ENCODE measurements at places on chromosomes 11 and 22.

- DNase-seq: no peak
Observed at GRCh38 chr11:11531131-11531908, 90.5 kb downstream of the GALNT18 start.

GRCh38 chr11:114928260-114928870, 250.0 kb downstream of the NXPE2 start:
- DNase-seq: no peak

GRCh38 chr11:47182380-47182779, 3.9 kb downstream of the PACSIN3 start:
- DNase-seq: no peak

- no peak for DNase-seq
Observed at GRCh38 chr11:95531116-95531515, 258.5 kb downstream of the FAM76B start.

- no peak for DNase-seq
Observed at GRCh38 chr11:74001822-74002286, 7.0 kb downstream of the UCP3 start.

DNA sequence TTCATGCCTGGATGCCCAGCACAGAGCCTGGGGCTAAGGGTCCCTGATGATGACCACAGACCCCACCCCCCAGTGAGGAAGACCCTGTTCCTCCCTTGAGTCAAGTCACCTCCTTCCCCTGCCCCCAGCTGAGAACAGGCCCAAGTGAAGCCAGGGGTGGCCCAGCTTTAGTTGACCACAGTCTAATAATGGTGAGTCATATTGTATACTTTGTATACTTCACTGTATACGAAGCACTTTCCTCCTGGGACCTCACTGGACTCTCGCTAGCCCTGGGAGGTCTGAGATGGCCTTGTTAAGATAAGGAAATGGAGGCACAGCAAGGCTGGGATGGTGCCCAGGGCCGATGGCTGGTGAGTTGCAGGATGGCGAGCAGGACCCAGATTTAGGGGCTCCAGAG, 3.7 kb upstream of the FLRT1 start:
- DNase-seq: no peak

GRCh38 chr11:126083829-126084607, 21.4 kb upstream of the CDON start:
- no peak for DNase-seq

GRCh38 chr22:49331223-49331815, 496.4 kb downstream of the BRD1 start:
- no peak for DNase-seq

GRCh38 chr11:6283453-6284023, 23.9 kb downstream of the CCKBR start:
- no peak for DNase-seq

GRCh38 chr11:110392056-110392455, 37.7 kb upstream of the FDX1 start:
- DNase-seq: no peak

DNA sequence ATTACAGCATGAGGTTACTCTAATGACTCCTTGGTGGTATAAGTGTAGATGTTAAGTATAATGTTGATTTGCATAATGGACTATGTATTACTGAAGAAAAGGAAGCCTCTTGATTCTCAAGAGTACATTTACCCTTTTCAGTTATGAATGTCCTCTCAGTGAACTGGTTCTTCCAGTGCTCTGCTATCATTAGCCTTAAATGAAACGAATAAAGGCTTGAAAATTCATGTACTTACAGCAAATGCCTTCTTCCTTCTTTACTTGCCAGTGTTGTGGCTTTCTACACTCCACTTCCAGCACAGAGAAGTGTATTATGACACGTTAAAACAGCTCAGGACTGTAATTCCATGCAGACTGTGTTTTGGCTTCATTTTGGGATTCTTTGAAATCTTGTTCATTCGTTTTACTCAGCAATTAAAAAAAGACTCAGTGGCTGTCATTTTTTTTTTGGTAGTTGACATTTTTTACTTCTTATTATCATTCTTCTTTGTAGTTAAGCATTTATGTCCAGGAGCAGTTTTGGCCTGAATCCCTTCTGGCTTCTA, 96.9 kb downstream of the MTMR3 start:
- DNase-seq: no peak

DNA sequence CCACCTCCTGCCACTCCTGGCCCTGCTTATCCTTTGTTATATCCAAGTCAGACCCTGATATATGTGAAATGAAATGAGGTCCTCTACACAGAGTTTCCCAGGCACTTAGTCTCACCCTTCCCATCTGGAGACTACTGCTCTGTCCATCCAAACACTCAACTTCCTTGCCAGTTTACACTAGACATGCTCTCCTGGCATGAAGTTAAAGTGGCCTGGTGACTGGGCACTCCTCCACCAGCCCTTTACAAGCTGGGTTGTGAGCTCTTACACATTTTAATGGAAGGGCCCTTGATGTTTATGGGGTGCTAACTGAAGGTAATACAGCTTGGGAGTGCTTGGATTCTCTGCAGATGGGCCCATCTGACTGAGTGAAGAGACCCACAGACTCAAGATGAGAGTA, 216.1 kb upstream of the NARS2 start:
- DNase-seq: no peak

GRCh38 chr22:44711241-44711560, 9.2 kb downstream of the PRR5 start:
- no peak for DNase-seq

- no peak for DNase-seq
Observed at GRCh38 chr11:86869966-86870570, 69.7 kb downstream of the PRSS23 start.

DNA sequence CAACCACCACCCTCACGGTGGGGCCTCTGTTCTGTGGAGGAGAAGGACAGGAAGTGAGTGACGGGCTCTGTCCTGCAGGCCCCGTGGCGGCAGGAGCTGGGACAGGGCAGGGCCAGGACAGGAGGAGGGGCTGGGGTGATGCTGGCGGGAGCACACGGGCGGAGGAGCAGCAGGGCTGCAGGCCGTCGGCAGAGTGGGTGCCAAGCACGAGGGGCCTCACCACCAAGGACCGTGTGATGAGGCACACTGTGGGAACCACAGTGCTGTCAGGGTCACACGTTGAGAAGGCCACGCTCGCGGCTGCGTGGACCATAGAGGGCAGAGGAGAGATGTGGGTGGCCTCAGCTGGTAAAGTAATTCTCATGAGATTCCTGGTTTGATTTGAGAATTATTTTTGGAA, 8.5 kb downstream of the SCO2 start:
- DNase-seq: no peak

GRCh38 chr22:37427711-37428635, 694 bp upstream of the ELFN2 start:
- no peak for DNase-seq

DNA sequence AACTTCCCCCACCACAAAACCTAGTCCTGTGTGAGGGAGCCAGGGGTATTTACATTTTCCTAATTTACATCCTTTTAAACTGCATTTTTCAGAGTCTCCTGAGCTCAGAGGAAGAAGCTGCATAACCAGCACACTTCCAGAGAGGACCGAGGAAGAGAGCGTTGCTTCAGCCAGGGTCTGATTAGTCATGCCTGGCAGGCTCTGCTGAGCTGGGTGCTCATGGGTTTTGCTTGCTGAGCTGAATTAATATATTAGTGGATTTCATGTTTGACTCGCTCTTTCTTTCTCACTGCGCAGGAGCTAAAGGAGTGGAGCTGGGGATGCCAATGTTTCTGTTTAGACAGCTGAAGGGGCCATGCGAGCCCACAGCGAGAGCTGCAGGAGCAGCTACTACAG, 539.3 kb upstream of the B3GAT1 start:
- no peak for DNase-seq

GRCh38 chr22:43227239-43227630, 40.3 kb upstream of the TTLL12 start:
- DNase-seq: no peak

DNA sequence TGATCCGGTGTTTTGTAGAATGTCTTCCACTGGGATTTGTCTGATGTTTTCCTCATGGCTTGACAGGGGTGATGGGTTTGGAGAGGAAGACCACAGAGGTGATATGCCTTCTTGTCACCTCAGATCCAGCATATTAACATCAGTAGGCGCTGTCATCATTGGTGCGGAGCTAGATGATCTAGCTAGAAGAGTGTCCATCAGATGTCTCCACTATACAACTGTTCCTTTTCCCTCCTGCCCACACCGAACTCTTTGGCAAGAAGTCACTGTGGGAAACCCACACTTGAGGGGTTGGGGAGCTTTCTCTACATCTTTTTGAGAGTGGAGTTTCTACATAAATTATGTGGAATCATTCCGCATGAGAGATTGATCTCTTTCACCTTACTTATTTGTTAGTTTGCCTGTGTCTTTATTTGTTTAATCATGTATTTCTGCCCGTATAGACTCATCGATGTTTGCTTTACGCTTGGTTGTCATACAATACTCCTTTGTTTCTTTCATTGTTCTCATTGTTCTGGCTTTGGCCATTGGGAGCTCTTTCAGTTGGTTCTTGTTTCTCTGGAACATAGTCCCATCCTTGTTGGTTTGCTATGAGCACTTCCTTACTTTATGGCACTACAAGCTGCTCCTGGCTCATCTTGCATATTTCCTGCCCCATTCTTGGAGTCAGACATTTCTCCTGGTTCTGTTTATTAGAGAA, 1420.3 kb downstream of the BRD1 start:
- DNase-seq: no peak

DNA sequence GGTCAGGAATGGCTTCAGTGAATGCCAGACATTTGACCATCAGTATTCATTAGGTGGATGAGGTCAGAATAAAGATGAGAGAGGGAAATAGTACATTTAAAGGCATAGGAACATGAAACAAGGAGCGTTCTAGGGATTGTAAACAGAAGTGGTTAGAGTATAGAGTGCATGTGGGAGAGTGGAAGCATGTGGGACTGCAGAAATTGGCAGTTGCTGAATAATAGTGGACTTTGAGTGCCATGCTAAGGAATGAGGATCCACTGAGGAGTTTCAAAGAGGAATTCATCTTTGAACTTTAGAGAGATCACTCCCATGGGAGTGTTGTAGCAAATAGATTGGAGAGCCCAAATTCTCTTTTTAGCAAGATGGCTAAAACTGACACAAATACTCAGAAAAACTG, 7.9 kb downstream of the RNF169 start:
- no peak for DNase-seq

GRCh38 chr11:80502511-80502910, 1061.7 kb upstream of the TENM4 start:
- no peak for DNase-seq

DNA sequence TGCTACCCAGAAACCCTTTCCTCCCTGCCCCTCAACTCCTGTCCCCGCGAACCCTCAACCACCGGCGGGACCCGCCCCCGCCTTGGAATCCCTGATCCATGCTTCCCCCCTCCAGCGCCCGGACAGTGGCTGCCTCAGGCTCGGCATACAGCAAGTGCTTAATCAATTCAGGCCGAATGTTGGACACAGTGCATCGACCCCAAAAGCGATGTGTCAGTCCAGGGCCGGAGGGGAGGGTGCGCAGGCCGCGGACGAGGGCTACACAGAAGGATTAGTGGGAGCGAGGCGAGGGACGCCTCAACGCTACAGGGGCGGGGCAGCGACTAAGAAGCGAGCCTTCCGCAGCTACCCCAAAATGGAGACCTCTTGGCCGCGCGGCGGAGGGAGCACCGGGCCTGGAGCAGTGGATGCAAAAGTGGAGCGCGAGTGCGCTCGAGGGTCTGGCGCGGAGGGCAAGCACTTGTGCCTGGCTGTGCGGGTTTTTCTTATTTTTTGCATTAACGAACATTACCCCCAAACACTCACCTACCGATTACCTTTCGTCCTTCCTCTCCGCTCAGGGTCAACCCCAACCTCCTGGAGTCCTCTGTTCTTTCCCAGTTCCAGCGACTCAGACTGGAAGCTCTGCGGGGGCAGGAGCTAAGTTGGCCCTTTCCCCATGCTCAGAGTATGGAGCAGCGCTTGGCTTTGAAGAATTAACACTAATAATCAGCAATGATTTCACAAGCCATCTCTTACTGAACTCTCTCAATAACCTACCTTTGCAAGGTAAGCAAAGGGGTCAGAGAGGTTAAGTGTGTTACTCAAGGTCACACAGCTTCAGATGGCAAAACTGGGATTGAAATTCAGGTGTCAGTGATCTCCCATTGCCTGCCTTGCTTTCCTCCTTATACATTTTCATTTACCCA, 30.0 kb upstream of the WNT11 start:
- DNase-seq: no peak

GRCh38 chr22:43706571-43707328, 105.4 kb downstream of the EFCAB6 start:
- no peak for DNase-seq

GRCh38 chr11:12278766-12279671, 98.4 kb upstream of the PARVA start:
- no peak for DNase-seq

DNA sequence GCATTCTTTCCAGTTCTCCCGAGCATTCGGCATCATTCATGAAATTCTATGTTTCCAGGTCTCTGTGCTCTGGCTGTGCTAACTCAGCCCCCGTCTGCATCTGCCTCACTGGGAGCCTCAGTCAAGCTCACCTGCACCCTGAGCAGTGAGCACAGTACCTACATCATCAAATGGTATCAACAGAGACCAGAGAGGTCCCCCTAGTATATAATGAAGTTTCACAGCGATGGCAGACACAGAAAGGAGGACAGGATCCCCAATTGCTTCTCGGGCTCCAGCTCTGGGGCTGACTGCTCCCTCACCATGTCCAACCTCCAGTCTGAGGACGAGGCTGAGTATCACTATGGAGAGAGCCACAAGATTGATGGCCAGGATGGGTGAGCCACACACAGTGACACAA, 52.8 kb upstream of the IGLL5 start:
- DNase-seq: no peak

- no peak for DNase-seq
Observed at GRCh38 chr22:29801153-29801552, 34.0 kb downstream of the UQCR10 start.

- no peak for DNase-seq
Observed at GRCh38 chr11:44797886-44798606, 71.3 kb downstream of the TSPAN18 start.

GRCh38 chr11:66554602-66555001, 7.9 kb downstream of the ACTN3 start:
- no peak for DNase-seq

- DNase-seq: no peak
Observed at GRCh38 chr11:14722496-14722895, 78.9 kb downstream of the PDE3B start.

- no peak for DNase-seq
Observed at GRCh38 chr11:80798174-80798573, 1357.3 kb upstream of the TENM4 start.

- no peak for DNase-seq
Observed at GRCh38 chr22:33481550-33481949, 423.4 kb upstream of the SYN3 start.

GRCh38 chr11:130992788-130993187, 76.5 kb upstream of the SNX19 start:
- DNase-seq: no peak

DNA sequence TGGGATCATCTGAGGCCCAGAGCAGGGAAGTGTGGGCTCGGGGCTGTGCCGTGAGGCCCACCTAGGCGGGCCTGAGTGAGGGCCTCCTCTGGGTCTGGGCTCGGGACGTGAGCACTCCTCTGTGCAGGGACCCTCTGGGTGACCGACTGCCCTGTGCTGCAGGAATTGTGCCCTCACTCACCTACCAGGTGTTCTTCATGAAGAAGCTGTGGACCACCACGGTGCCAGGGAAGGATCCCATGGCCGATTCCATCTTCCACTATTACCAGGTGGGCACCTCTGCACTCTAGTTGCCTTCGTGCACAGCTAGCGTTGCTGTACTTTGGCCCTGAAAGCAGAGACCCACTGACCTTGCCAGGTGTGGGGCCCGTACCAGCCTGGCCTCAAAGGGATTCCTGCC, 80.5 kb downstream of the MYO7A start:
- DNase-seq: no peak

Measured in esophagus squamous epithelium (tissue), 5 donors.